Thoracic aorta (tissue), 2 donors: ENCODE measurements at places on chromosomes 12 and 14. TPM values are rescaled to one million over a fixed set of nuclear protein-coding genes. Genes with fewer than 3 reads are reported as not detected.

DNA sequence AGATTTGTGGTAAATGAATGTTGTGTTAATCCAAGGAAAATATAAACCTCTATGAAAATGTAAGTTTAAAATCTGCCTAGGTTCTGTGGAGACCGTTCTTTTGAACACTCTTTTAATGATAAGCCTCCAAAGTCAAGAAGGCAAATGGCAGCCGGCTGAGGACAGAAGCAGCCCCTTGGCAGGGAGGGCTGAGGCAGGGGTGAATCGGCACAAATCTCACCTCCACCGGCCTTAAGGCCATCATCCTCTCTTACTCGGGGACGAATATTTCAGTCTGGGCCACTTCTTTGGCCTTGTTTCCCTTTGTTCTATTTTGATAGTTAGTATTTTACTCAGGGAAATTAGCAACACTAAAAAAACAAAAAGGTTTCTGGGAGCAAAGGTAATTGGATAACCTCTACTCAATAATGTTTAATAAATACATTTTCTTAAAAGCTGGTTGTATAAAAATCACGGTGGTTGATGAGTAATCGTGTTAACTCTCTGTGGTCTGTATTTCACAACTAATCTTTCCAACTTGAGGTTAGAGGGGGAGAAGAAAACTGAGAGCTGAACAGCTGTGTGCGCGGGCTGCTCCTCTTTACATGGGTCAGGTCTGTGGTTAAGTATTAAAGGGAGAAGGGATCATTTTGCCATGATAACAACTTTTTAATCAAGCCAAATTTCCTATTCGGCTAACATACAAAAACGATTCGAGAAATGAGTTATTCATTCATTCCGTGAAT, 18.6 kb downstream of the LGMN start:
- no peak for DNase-seq

CIROP gene
- not detected for total RNA-seq

CLMN gene
- total RNA-seq, result 10.4 TPM

- DNase-seq, result no peak
Observed at GRCh38 chr12:119180380-119181040, 1.8 kb downstream of the HSPB8 start.

DNA sequence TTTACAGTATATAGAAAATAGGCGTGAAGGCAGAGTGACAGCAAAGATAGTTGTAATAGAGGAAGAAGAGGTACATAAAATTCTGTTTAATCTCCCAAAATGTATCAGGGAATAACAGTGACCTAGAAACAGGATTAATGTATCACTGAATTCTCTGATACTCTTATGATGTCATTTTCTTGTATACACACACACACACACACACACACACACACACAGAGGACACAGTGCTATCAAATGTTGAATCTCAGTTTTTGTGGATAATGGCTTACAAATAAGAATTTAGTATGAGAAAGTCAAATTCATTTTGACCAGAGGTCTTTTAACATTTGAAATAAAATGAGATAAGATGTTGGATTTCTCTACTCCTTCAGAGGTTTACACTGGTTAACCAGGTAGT, 4.3 kb upstream of the LRIG3 start:
- DNase-seq, result no peak

DNA sequence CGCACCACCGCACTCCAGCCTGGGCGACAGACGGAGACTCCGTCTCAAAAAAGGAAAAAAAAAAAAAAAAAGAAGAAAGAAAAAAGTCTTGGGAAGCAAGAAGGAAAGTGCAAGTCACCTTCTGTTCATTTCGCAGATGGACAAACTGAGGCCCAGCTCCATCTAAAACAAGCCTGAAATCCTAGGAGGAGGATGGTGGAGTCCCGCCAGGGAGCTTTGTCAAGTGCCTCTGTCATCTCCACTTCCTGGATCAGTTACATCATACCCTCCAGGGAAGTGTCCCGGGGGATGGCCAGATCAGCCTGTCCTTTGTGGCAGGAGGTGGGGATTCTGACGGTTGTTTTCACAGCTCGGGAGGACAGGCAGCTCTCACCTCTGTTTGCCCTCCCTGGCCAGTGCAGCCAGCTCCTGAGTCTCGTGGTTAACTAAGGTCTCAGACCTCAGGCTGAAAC, 8.7 kb upstream of the SDSL start:
- no peak for DNase-seq

CRADD gene
- total RNA-seq, result 33.0 TPM

- DNase-seq, result no peak
Observed at GRCh38 chr14:68145539-68145938, 326.0 kb downstream of the RAD51B start.

CIDEB gene
- total RNA-seq, result 17.3 TPM

GRCh38 chr14:61515436-61516117, 179.7 kb upstream of the HIF1A start:
- no peak for DNase-seq

TFCP2 gene
- 18.1 TPM for total RNA-seq

DNA sequence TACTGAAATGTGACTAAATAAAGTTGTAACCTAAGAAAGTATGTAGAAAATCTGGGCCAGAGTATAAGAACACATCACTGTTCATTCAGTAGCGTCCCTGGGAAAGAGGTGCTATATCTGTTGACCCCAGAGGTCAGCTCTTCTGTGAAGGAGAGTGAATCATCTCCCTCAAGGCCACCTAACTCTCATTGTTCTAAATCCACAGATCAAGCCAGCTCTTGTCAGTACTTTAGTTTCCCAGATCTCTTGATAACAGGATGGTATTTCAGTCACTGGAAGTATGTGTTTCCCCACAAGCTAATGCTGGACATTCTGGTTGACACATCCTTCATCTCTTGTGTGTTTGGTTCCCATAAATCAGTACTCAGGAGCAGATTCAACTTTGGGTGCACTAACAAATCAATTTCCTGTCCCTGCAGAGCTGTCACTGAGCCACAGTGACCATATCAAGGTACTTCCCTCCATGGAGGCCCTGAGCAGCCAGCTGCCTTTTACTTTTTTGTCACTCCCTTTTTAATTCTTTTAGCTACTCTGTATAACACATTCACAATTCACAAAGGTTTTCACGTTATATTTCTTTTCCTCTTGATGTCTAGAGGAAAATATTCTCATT, 7.8 kb downstream of the KRT1 start:
- DNase-seq, result no peak

- no peak for DNase-seq
Observed at GRCh38 chr12:80187660-80188090, 88.3 kb downstream of the OTOGL start.

DNA sequence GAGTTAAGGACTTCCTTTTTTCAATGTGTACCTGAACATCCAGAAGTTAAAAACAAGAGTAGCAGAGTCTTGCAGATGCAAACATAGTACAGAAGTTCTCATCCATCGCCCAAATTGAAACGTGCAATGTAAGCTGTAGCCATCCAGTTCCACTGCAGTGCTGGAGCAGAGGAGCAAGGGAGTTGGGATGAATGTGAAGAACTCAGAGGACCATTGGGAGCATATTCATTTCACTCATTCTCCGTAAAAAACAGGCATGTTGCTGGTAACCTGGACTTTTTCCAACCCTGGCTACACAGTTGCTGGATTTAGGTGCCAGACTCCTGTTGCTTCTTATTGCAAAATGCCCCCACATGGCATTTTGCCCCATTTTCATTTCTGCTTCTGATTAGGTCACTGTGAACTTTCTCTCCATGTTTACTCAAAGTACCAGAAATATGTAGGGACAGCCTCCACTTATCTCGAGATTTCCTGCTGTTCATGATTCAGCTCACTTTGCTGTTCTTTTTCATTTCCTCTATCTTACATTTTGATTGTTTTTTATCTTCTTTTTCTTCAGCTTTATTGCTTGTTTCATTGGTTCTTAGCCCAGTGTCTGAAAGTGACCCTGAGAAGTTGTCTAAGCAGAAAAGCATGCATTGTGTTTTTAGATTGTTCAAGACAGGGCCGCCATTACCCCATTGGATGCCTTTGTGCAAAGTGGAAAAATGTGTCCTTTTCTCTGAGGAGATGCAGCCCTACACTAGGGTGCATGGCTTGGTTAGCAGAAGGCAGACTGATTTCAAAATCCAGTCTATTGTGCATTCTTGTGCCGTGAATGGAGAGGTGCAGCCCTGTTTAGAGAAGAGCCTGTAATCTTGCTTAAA, 109.0 kb upstream of the AMIGO2 start:
- no peak for DNase-seq

C12orf75 gene
- 80.4 TPM for total RNA-seq

- DNase-seq, result no peak
Observed at GRCh38 chr12:5944053-5944452, 1.0 kb downstream of the ANO2 start.
